NCI-H1694 (cell line): ENCODE measurements at places on chromosomes 5 and 9.

GRCh38 chr9:33155393-33155792 is 11.7 kb downstream of the B4GALT1 start:
- DNase-seq, result no peak

- DNase-seq, result no peak
Observed at GRCh38 chr9:126682928-126683697, 69.4 kb downstream of the LMX1B start.

DNA sequence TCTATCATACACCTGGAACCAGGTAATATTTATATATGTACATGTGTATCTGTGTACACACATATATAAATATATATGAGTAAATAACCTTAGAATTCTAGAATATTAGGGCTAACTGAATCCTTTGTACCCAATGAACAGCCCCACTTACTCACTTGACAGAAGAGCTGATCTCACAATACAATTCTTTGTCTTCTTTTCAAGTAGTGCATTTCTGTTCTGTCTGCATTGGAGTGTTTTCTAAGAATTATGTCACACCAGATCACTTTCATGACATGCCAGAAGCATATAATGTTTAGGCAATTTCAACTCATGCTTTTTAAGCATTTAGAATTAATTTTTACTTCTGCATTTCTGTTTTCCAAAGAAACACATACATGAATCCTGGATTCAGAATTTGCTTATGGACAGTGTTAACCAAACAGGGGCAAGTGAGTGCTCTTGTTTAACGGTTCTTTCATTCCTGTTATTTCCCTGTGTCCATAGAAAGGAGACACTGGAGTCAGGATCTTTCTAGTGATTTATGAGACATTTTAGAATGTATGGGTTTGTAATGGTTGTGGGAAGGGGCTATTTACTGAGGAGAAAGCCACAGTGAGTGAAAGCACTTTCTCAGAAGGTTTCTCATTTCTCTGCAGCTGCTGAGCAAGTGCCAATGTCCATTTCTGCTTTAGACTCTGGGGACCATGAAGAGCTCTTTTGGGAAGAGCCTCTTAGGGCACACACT is 123.2 kb downstream of the RMI1 start:
- DNase-seq, result no peak

DNA sequence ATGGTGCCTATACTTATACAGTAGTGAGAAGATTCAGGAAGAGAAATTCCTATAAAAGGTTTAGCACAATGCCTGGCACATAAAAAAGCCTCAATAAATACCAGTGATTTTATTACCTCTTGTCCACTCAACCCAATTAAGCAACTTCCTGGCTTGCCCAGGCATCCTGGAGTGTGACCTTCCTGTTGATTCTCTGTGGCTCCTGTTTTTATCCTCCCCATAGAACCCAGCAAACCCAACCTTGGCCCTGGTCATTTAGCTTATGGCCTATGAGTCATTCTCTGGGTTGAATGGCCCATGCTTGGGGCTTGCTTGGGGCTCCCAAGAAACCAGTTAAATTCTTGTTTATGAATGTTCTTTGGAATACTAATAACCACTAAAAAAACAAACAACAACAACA is 21.4 kb upstream of the SPARC start:
- no peak for DNase-seq

GRCh38 chr9:119453980-119454379 is 84.7 kb upstream of the BRINP1 start:
- peak; percentile 74 for DNase-seq

- DNase-seq, result no peak
Observed at GRCh38 chr5:65244031-65244430, 237.7 kb downstream of the ADAMTS6 start.

- DNase-seq, result peak; percentile 18
Observed at GRCh38 chr9:75866273-75866871, 24.1 kb upstream of the PCSK5 start.

GRCh38 chr5:36414869-36415282 is 113.2 kb upstream of the RANBP3L start:
- peak; percentile 36 for DNase-seq

DNA sequence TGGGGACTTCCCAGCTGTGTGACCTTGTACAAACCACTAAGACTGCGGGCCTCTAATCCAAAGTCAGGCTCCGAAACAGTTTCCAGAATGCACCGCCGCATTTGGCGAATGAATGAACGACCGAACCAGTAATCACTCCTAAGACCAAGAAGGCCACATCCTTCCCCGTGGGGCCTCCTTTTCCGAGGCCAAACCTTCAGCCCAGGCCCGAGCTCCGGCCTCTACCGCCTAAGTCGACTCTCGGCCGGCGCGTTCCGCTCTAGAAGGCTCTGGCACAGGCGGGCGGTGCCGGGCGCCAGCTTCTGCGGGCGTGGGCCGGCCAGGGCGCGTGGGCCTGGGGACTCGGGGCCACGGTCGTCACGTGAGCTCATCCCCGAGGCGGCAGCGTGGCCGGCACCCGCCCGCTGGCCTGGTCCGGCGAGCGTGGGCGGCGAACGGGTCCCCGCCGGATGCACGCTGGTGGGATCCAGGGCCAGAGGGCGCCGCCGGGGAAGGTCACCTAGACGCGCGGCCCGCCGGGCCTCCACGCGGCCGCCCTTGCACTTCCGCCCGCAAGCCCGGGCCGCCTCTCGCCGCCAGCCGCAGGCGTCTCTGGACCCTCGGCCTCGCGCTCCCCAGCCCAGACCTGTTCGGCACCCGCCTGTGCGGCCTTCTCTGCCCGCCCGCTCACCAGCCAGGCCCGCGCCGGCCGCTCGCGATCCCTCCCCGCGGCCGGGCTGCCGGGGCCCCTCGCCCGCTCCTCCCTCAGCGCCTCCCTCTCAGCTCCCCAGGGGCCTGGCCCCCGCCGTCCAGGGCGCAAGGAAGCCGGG is 754 bp downstream of the VDAC1 start:
- DNase-seq, result no peak

- peak; percentile 10 for DNase-seq
Observed at GRCh38 chr5:33936004-33936380, 194 bp upstream of the RXFP3 start.

DNA sequence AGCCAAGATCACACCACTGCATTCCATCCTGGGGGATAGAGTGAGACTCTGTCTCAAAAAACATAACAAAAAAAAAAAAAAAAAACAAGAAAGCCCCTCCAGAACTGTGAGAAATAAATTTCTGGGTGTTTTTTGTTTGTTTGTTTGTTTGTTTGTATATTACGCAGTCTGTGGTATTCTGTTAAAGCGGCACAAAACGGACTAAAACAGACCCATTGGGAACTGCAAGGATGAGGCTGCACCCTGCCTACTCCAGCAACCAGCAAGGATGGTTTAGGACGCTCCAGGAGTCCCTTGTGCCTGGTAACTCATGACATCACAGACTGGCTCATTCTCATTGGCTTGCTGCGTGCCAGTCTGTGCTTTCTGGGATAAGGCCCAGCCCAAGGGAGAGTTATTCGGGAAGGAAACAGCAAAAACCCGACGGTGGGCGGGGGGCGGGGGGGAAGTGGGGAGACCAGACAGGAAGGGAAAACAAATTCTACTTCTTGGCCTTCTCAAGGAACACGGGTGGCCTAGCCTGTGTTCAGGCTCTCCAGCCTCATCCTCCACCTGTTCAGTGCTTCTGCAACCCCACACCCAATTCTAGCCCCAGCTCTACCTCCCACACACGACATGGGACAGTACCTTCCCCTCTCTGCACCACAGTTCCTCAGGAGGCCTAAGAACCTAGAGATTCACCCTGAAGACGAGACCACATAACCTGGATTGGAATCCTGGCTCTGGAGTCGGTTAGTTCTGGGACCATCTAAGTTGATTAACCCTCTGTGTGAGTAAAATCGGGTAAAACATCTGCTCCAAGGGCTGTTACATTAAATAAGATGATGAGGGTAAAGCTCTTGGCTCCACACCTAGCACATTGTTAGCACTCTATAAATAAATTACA is 2.8 kb downstream of the CD74 start:
- DNase-seq, result peak; percentile 92

GRCh38 chr5:88671106-88671504 is 211.9 kb downstream of the MEF2C start:
- DNase-seq, result no peak

DNA sequence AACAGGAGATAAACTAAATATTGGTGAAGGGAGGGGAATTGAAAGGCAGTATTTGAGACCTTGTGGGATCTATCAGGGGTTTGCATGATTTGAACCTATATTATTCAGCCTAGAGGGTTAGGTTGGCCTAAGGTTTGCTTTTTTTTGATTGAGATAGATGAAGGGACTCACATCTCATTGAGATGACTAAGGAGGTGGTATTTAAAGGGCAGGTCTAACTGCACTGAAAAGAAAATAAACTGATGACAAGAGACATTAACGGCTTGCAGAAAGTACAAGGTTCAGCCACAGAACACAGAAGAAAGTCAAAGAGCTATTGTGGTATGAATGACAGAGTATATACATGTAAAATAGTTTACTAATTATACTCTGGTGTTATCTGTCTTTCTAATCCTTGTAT is 412.7 kb downstream of the CDH10 start:
- DNase-seq, result no peak

- DNase-seq, result peak; percentile 99
Observed at GRCh38 chr5:6900247-6901227, 187.3 kb downstream of the TENT4A start.

DNA sequence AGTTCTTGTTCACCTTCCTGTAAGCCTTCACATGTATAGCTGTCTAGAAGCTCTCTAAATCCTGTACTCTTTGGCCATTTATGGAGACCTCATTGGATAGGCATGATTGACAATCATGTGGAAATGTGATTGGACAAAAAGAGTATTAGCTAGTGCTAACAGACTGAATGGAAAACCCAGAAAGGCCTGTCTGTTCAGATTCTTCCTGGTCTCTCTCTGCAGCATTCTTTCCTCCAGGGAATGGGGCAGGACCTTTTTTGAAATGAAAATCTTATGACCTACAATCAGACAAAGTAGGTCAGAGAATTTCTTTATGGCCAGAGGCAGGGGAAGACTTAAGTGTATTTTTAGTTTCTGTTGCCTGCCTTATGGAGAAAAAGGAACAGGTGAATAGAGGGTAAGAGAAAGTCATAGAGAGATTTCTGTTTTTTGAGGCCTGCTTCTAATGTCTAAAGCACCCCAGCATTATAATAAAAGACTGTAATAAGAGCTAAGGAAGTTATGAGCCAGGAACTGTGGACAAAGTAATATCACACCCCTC is 152.4 kb upstream of the CCDC152 start:
- DNase-seq, result no peak

DNA sequence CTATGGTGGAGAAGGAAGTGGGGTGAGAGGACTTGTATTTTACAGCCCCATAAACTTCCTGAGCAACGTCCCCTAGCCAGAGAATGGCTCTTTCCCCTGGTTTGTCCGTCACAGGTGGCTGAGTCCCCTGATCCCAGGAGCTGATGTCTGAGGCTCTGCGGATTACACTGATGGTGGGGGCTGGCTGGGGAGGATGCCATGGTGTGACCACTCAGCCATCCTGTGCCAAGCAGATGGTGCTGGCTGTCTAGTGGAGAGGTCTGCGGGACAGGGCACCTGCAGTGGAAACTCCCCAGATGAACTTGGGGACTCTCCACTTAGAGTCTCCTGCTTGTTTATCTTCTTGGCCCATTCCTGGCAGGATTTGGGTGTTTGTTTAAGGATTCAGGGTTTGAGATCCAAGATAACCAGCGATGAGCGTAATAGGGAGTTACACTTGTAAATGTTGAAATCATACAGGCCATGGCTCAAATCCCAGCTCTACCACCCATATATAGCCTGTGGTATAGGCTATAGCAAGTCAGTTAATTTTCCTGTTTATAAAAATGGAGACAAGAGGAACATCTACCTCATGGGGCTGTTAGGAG is 4.7 kb upstream of the PTGS1 start:
- no peak for DNase-seq

DNA sequence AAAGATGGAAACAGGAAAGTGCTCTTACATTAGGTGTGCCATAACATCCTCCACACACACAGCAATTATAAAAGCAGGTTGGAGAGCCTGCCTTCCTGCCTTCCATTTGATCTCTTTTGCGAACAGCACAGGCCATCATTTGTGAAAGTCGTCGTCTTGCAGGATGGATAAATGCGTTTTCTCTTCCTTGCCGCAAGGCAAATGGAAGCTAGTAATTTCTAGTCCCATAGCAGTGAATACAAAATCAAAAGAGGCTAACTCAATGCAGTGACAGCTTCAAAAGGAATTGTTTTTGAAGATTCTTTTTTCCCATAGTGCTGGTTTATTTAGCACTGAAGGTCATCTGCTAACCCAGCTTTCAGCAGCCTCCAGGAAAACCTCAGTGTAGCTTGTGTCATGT is 178.8 kb downstream of the GIN1 start:
- DNase-seq, result no peak

DNA sequence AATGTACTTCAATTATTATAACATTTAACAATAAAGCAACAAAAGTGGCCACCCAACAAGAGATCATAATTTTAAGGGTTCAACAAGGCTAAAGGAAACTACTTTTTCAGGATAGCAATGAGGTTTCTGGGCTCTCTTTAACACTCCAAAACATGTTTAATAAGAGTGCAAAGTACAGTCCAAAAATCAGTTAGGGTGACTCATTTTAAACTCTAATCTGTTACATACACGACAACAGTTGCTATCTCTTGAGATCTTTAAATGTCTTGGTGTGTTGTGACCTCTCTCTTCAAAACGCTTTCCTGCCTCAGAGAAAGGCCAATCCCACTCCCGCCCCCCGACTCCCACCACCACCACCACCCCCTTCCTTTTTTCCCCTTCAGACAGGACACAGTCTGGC is 11.5 kb downstream of the NFIB start:
- DNase-seq, result no peak

DNA sequence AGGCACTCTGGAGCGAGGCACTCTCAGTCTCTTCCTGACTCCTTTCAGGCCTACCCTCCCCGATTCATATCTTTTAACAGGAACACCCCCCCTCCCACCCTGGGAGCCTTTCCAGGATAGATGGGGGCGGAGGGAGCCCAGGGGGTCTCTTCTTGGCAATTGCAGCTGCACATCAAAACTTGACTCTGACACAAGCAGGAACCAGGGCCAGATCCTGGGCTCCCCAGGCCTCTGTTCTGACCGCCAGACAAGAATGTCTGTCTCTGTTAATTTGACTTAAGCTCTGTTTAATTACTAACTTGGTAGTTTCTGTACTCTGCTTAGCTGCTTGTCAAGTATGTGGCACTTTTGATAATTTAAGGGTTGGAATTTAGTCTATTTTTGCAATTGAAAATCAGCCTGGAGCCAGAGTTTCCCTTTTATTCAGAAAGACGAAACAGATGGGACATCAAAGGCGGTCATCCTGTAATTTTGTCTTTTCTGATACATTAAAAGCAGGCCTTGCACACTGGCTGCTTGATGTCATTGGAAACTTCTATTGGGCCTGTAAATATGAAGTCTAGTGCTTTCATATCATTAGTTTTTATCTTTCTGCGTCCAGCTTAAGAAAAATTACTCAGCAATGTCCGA is 43.3 kb downstream of the ACTL7B start:
- DNase-seq, result no peak

- DNase-seq, result no peak
Observed at GRCh38 chr5:58284886-58285285, 175.0 kb downstream of the PLK2 start.

GRCh38 chr5:144162686-144163085 is 7.8 kb downstream of the YIPF5 start:
- DNase-seq, result no peak

DNA sequence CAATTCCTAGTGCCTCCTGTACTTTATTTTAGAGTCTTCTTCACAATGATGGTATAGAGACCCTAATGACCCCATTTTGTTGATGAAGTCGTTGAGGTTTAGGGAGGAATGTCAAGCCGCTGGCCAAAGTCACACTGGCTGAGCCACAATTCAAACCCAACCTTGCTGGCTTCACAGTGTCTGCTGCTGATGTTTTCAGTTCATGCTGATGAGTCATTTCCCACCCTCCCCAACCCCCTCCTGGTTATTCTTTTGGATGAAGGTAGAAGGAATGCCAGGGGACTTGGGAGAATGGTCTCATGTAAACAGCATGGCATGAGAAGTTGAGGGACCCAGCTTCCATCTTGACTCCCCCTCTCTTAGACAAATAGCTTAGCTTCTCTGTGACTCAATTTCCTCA is 68.6 kb downstream of the TMEM252 start:
- DNase-seq, result no peak
